Activated naive CD4-positive, alpha-beta T cell treated with anti-CD3 and anti-CD28 coated beads, Interleukin-2, amount 50 U/mL, for 72 hours (primary cell): ENCODE measurements at places on chromosomes 4 and X. TPM values are rescaled to one million over a fixed set of nuclear protein-coding genes. Genes with fewer than 3 reads are reported as not detected.

GRCh38 chr4:8865681-8866310 is 5.8 kb downstream of the HMX1 start:
- DNase-seq = no peak

Gene IL21
- 16.6 TPM for total RNA-seq

GRCh38 chrX:8364369-8365141 is 100.1 kb upstream of the VCX3B start:
- no peak for DNase-seq

DNA sequence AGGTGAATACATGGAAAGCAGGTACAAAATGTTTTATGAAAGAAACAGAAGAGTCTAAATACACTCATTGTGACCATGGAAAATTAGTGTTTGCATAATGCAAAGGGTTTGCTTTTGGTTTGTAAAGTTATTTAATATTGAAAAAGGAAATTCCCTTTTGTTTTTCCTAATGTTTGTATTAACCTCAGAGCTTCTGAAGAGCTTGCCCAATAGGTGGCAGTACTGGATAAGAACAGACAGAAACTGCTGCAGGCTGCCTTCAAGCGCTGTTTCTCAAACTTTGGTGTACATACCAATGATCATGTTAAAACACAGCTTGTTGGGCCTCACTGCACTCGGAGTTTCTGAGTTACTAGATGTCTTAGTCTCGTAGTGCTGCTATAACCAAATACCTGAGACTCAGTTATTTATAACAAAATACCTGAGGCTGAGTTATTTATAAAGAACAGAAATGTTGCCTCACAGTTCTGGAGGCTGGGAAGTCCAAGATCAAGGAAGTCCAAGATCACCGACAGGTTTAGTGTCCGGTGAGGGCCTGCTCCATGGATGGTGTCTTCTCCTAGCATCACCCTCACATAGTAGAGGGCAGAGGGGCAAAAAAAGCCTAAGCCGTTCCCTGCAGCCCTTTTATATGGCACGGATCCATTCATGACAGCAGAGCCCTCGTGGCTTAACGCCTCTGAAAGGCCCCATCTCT is 54.2 kb downstream of the SUPT20HL2 start:
- no peak for DNase-seq

DNA sequence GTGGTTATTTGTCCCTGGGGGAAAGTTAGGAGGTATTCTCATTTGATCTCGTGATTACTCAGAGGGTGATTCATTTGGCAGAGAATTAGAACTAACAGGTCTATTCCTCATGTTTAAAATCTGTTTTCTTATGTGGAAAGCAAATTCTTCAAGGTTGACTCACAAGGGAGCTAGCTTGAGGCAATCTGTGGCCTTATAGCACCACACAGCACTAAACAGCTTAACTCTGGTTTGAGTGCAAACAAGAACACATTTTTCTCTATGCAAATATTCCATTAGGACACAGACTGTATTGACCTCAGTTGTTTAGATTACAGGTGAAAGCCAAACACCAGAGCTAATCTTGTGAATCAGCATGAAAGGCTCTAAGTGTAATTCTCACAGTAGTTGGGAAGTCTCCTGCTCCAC is 694.4 kb upstream of the POU3F4 start:
- DNase-seq = no peak
